ENCODE measurements at places on chromosomes 2 and 18.

- no peak for DNase-seq
Measured at GRCh38 chr2:34201099-34201498, 602.0 kb upstream of the FAM98A start.

- no peak for DNase-seq
Measured at GRCh38 chr2:135010200-135010942, 36.9 kb downstream of the MAP3K19 start.

- DNase-seq: no peak
Measured at GRCh38 chr2:98459496-98460175, 15.0 kb downstream of the INPP4A start.

- DNase-seq: no peak
Measured at GRCh38 chr18:68121826-68122225, 593.1 kb downstream of the TMX3 start.

DNA sequence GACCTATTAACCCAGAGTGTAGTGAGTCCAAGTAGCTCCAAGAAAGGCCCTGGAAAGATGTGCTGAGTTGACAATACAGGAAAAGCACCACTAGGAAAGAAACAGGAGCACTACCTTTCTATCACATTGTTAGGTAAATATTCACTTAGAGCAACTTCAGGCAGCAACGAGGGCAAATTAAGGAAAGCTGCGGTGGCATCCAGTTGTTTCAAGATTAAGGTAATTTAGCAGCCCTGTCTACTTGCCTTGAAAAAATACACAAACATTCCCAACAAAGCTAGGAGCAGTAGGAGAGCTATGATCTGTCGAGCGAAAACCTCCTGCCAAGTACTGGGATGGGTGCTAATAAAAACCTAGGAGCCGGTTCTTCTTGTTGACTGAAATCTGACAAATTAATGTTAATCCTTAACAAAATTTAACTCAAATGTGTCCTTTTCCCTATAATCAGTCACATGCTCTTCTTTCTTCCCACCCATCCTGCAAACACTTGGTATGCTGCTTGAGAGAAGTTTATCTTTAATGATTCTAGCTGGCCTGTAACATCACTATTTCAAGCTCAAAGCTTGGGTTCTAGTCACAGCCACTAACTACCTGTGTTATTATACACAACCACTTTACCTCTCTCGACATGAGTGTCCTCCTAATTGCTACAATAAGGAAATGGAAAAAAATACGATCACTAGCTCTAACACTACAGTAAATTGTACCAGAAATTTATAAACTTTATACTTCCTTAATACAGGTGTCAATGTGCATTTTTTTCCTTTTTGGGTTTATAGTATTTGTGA lies 2.0 kb downstream of the ACAA2 start:
- no peak for DNase-seq
